ENCODE measurements at places on chromosomes 7 and 10.

- no peak for DNase-seq
Observed at GRCh38 chr7:42495256-42495655, 258.2 kb upstream of the GLI3 start.

DNA sequence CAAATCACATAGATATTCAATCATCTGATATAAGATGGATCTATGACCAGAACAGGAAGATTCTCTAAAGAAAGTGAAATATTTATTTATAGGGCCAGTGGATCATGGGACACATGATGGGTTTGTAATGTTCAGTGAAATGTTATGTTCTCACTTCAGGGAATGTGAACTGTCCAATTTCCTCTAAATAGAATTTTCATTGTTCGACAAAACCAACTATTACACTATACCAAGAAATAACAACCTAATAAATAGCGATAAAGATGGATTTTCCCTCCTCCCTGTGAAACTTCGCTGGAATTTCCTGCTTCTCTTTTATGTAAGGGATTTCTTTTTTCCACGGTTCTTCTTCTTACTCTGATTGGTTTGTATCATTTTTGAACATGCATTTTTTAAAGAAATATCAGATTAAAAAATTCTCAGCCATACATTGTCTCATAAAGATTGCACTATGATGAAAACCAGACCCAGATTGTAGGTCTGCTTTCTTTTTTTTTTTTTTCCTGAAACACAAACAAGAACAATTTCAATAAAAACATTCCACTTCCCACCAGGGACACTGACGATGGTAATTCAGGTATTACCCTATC is 139.8 kb upstream of the ZEB1 start:
- no peak for DNase-seq

DNA sequence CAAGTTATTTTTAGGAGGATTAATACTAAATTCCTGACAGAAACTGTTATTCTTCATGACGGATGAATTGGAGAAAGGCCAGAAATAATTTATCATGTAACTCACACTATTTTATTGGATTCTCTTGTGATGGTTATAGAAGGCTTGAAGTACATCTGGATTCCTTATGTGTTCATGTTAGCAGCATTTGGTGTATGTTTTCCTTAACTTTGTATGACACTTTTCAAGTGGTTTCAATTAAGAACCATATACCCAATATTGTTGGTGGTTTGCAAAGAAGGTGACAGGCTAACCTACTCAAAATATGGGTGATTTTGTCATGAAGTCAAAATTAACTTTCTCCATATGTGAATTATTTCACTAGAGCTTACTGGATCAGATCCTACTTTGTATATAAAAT is 532.2 kb upstream of the CNTNAP2 start:
- no peak for DNase-seq

GRCh38 chr10:24947304-24948097 is 4.9 kb downstream of the PRTFDC1 start:
- DNase-seq = no peak

DNA sequence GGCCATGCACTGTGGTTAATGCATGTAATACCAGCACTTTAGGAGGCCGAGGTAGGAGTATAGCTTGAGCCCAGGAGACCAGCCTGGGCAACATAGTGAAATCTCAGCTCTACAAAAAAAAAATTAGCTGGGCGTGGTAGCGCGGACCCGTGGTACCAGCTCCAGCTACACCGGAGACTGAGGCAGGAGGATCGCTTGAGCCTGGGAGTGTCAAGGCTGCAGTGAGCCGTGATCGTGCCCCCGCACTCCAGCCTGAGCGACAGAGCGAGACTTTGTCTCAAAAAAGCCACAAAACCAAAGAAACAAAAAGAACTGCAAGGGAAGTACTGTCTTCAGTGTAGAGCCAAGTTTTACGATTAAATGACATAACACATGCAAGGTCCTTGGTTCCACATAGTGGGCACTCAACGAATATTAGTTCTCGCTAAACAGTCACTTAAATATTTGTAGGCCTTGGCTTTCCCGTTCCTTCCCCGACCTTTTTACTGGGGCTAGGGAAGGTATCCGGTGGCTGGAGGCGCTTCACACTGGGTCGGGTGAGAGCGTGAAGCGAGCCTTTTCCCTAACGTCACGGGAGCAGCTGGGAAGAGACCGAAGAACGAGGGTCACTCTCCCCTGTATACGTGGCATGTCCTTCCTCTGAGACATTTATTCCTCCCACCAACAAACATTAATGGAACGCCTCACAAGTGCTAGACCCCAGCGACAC is 993 bp upstream of the SND1 start:
- peak; percentile 33 for DNase-seq

GRCh38 chr7:50664461-50664922 is 99.3 kb upstream of the DDC start:
- no peak for DNase-seq

GRCh38 chr7:55307123-55307916 is 57.8 kb upstream of the LANCL2 start:
- DNase-seq = no peak

DNA sequence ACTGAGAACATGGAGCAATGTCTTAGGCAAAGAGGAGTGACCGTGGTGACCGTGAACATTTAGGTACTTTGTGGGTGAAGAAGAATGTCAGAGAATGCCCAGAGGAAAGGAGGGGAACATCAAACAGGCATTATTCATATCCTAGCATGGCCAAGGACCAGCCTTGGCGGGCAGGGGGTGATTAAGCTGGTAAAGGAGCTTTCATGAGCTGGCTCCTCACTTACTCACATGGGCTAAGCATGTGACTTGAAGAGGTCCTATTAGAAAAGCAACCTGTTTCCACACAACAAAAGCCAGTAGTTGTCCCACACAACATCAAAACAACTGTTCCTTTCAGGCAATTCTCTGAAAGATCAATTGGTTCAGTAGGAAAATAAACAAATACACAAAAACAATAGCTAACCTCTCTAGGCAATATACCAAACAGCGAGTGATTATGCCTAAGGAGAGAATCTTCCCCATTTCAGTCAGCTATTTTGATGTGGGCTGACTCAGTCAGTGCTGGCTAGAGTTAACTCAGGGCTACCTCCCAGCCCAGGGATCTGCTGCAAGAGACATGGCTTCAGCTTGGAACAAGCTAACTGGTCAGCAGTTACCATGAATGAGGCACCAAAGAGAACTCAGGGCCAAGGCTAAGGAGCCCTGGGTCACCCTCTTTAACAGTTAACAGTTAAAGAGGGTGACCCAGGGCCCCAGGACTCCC is 283.5 kb downstream of the ARHGAP12 start:
- DNase-seq = no peak
